ENCODE measurements at places on chromosomes 1 and 21.
A peak's percentile ranks its signal among the peaks of the same experiment; 100 is the strongest.

DNA sequence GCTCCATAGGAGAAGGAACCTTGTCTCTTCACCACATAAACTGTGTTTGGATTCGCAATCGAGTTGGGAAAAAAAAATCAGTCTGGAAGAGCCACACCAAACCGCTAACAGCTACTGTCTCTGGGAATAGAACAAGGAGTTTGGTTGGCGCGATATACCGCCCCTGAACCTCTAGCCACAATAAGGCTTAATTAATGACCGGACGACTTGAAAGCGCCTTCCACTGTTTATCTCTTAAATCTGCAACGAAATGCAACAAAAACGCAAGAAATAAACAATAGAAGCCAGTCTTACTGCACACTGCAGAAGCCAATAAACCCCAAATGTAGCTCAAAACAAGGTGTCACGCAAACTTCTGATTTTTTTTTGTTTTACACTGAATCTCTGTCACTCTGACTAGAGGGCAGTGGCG lies 10.9 kb downstream of the BTBD19 start:
- no peak for DNase-seq

- no peak for DNase-seq
Observed at GRCh38 chr1:47519971-47520370, 82.1 kb downstream of the FOXD2 start.

DNA sequence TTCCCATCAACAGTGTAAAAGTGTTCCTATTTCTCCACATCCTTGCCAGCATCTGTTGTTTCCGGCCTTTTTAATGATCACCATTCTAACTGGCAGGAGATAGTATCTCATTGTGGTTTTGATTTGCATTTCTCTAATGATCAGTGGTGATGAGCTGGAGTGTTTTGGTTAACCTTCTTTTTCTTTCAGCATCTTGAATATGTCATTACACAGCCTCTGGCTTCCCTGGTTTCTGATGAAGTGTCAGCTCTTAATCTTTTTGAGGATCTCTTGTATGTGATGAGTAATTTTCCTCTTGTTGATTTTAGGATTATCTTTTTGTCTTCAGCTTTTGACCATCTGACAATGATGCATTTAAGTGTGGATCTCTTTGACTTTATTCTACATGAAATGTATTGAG lies 133.2 kb upstream of the GRIK3 start:
- no peak for DNase-seq

DNA sequence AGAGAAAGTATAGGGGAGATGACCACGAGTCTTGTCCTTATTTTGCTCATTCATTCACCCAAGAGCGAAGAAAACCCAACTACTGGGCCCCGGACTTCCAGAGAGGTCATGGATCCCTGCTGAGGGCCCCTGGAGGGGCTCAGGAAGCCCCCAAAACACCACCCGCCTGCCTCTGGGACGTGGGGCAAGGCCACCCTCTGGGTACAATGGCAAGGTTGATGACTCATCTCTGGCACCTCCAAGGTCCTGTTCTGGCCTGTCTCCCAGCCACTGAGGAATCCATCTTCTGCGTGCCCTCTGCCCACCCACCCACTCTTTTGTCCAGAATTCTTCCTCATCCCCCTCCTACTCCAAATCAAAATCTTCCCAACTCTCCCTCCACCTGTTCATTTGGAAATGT lies 21.3 kb upstream of the PRDM15 start:
- no peak for DNase-seq

- DNase-seq: no peak
Observed at GRCh38 chr1:29162476-29163138, 19.1 kb downstream of the SRSF4 start.

- DNase-seq: no peak
Observed at GRCh38 chr21:44253832-44254710, 7.6 kb downstream of the DNMT3L start.

GRCh38 chr21:38460171-38460742 lies 38.0 kb downstream of the ERG start:
- peak; percentile 89 for DNase-seq

DNA sequence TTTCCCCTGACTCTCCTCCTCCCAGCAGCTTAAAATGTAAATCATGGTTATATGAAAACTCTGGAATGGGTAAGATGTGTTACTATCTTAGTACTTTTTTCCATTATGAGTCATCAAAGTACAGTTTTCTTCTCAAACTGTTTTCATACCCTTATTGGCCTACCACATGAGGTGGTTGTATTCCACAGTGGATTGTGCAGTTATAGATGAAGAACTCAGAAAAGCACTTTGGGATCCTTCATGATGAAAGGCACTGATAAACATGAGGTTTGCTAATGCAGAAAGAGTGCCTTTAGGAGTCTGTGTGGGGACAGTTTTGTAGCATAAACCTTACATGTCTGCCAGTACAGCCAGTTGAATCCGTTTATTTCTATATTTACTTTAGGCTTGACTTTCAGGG lies 32.0 kb upstream of the MYOCOS start:
- DNase-seq: peak; percentile 35

DNA sequence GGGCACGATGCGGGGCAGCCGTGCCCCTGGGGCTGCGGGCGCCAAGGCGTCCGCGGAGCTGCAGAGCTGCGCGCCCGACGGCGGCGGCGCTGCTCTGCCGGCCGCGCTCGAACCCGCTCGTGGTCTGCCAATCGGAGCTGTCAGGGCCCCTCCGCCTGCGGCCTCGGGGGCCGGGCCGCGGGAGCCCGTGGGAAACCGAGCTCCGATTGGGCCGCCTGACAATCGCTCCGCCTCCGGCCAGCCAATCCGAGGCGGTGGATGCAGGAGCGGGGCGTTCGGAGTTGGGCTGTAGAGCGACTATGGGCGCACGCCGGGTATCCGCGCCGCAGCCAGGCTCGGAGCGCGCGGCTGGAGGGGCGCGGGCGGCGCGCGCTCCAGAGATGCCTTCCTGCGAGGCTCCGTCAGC lies 100.5 kb upstream of the SOD1 start:
- DNase-seq: peak; percentile 96

- DNase-seq: no peak
Observed at GRCh38 chr1:236228411-236228810, 53.3 kb downstream of the ERO1B start.

DNA sequence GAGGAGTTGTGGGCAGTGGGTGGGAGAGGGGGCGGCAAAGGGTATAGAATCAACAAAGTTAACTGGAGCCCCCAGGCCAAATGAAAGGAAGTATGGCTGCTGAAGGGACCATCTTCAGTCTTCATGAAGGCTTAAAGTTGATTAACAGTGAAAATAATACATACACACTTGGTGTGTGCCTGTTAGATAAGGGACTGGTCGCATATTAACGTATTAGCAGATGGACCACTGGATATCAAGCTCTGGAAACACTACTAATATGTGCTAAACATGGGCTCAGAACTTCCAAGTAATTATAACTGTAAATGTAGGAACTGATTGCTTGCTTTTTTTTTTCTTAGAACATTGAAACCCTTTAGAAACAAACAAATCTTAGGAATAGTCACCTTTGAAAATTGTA lies 224.7 kb upstream of the KIAA0040 start:
- no peak for DNase-seq

GRCh38 chr21:32382108-32382644 lies 10.6 kb downstream of the URB1 start:
- DNase-seq: peak; percentile 89

- DNase-seq: no peak
Observed at GRCh38 chr1:220321758-220322157, 49.5 kb upstream of the RAB3GAP2 start.

DNA sequence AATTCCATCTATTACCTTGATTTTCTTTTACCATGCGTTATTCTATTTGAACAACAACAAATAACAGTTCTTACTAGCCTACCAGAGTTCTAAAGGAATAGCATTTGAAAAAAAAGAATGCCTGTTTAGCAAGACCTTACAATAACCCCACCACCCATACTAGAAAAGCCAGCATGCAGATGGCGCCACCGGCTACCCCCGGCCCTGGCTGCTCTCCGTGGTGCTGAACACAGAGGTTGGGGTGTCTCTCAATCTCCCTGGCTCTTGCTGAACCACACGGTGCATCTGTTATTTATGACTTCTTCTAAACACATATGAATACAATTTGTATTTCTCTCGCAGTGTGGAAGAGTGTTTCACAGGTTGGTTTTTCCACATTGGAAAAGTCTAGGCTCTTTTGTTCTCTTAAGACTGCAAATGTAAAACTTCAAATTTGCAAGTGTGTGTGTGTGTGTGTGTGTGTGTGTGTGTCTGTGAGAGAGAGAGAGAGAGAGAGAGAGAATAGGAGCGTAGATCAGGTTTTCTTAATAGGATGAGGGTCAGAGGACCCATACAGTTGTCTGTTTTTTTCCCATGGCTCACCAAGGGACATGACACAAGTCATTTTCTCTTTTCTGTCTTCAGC lies 13.6 kb downstream of the GRIK3 start:
- DNase-seq: no peak

GRCh38 chr1:69947837-69948236 lies 257.5 kb downstream of the LRRC40 start:
- no peak for DNase-seq

DNA sequence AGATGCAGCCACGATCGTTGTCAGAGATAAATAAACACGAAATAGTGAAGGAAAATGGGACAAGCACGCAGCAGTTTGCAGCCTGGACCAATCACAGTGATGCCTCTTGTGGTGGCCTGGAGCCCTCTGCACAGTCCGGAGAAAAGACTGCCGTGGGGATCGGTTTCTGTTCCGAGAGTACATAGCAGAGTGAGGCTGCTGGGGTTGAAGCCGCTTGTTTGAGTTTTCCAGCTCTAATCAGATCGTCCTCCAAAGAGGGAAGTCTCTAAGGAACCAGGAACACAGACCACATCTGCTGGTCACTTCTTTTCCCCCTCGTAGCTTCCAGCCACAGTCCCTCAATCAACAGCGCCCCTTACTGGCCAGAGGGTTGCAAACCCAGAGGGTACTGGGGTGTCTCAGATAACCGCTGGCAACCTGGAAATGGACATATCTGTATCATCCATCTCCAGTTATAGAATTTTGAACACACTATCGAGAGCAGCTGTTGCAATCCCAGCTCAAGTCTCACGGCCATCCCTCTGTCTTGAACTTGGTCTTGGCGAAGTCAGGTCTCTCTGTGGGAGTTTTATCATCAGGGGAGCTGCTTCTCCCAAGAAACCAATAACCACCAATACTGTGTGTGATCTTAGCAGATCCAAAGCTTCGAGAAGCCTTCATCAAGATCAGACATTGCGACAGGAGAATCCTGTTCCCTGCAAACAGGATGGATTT lies 57.4 kb downstream of the OLIG1 start:
- peak; percentile 66 for DNase-seq

GRCh38 chr1:54996359-54996868 lies 2.3 kb upstream of the BSND start:
- peak; percentile 62 for DNase-seq

GRCh38 chr1:119438761-119439160 lies 23.8 kb downstream of the HSD3B2 start:
- DNase-seq: no peak

GRCh38 chr1:160755911-160756848 lies 17.1 kb downstream of the SLAMF7 start:
- DNase-seq: no peak

- DNase-seq: peak; percentile 44
Observed at GRCh38 chr1:184836141-184836540, 81.5 kb upstream of the EDEM3 start.

DNA sequence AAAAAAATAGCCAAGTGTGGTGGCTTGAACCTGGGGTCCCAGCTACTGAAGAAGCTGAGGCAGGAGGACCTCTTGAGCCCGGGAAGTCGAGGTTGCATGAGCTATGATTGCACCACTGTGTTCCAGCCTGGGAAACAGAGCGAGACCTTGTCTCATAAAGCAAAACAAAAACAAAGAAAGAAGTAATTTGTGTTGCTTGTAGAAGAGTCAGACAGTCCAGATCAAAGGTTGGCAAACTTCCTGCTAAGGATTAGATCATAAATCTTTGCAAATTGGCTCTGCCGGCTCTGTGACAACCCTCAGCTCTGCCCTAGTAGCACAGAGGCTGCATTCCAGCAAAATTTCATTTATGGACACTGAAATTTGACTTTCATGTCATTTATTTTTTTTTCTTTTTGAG lies 19.0 kb upstream of the MFN2 start:
- DNase-seq: no peak

DNA sequence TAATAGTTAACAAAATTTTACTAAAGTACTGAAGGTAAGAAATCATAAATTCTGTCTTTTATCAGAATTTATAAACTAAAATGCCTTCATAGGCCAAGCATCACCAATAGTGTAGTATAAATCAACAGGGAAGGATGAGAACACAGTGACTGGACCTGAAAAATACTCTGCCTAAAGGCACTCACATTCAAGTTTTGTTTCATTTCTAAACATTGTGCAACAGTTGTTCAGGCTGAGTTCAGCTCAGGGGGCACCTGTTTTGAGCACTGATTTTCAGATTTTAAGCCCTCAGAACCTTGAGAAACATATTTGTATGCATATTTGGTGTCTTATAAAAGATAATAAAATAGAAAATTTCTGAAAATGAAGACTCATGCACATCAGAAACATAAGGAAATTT lies 12.4 kb downstream of the ACBD6 start:
- no peak for DNase-seq

DNA sequence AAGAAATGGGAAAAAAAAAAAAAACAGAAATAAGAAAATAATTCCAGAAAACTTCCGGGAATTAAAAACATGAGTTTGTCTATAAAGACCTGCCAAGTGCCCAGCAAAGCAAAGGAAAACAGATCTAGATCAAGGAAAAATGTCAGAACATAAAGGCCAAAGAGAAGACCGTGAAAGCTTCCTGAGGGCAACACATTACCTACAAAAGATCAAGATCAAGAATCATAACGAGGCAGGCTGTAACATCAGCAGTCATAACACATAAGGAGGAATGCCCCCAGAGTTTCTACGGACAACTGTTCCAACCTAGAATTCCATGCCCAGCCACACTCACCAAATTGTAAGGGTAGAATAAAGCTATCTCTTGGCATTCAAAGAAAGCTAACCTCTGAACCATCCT lies 3.8 kb downstream of the CCSAP start:
- no peak for DNase-seq

GRCh38 chr1:201145816-201146215 lies 8.5 kb downstream of the TMEM9 start:
- DNase-seq: no peak

DNA sequence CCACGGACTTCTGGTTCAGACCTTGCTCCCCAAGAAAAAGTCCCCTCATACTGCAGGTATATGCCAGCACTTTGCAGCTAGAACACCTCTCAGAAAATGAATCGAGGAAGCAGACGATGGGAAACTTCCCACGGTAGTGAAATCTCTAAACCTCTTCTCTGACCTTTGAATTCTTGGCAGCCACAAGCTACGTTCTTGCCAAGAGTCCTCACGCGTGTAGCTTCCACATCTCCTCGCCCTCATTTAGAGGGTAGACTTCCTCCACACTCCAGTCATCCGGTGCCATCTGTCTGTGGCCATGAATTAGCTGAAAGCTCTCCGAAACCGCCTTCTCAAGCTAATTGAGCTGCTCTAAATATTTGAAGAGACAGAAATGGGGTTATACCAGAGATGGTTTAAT lies 127.8 kb downstream of the RGS7 start:
- no peak for DNase-seq

GRCh38 chr21:45408801-45409261 lies 3.9 kb downstream of the COL18A1 start:
- DNase-seq: no peak
